Right ventricle myocardium inferior (tissue), 1 donor: ENCODE measurements at places on chromosomes 3 and 15. TPM values are rescaled to one million over a fixed set of nuclear protein-coding genes. Genes with fewer than 3 reads are reported as not detected.

SLC38A3 gene
- 10.3 TPM for total RNA-seq

ZIC4 gene
- total RNA-seq = not detected

P4HTM gene
- total RNA-seq = 25.5 TPM

KBTBD13 gene
- 8.4 TPM for total RNA-seq

XCR1 gene
- not detected for total RNA-seq

KPNA1 gene
- total RNA-seq = 71.7 TPM

MKRN2OS gene
- not detected for total RNA-seq

ARHGEF3 gene
- 19.0 TPM for total RNA-seq

PFKFB4 gene
- 2.4 TPM for total RNA-seq

CHRNA5 gene
- 3.7 TPM for total RNA-seq
